ENCODE measurements at places on chromosomes 1 and 21. TPM values are rescaled to one million over a fixed set of nuclear protein-coding genes. Genes with fewer than 3 reads are reported as not detected.

Gene HMGCS2
- 297 TPM for total RNA-seq

Gene GUCA2B
- total RNA-seq, result not detected

- no peak overlapping the region for H3K27ac ChIP-seq
- H3K4me1 ChIP-seq, result no peaks in the 10 kb centered on the region
- H3K27me3 ChIP-seq, result peaks cover 4% of the 10 kb centered on the region
- no peak overlapping the region for H3K4me3 ChIP-seq
Observed at GRCh38 chr1:39642796-39643195, 3.4 kb upstream of the HEYL start.

Gene DDI2
- 72.5 TPM for total RNA-seq

Gene PIK3C2B
- total RNA-seq, result 6.8 TPM

DNA sequence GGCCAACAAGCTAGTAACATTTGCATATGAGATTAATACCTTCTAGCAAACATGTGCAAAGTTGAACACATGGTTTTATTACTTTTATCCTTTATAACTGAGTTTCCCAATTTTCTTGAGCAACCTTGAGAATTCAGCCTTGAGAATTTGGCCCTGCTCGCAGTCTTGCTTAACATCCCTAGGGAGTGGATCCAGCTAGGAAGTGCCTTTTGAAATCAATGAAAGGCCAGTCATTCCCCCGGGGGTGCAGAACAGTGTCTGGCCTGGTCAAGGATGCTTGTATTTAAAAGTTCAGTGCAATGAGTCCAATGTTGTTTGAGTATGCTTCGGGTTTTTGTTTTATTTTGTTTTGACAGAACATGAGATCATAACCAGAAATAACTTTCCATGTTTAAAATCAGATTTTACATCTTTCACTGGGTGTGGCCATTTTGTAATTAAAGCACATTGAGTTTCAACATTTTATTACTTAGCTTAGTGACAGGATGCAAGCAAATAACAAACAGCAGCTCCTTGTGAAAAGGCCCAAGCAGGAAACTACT, 16.7 kb downstream of the PALMD start:
- peaks cover 4% of the 10 kb centered on the region for H3K4me1 ChIP-seq
- H3K36me3 ChIP-seq, result peaks cover 18% of the 10 kb centered on the region
- no peak for DNase-seq
- peak overlapping the region; percentile 48 for H3K27ac ChIP-seq
- H3K27me3 ChIP-seq, result no peaks in the 10 kb centered on the region

DNA sequence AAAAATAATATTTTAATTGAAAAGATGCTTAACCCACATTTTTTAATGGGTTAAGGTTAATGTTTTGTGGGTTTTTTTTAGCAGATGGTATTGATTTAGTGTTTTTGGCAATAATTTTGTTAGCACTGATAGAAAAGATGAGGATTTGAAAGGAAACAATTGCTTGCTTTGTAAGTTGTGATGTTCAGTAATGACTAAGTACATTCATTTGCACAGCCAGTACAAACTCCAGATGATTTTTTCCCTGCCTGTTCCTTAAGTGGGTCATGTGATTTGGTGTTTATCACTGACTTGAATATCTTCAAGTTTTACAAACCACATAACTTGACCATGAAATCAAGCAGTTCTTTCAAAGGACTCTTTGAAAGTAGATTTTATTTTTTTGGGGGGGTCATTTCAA, 15.0 kb downstream of the DISP1 start:
- H3K4me1 ChIP-seq, result no peaks in the 10 kb centered on the region
- DNase-seq, result no peak
- no peaks in the 10 kb centered on the region for H3K36me3 ChIP-seq
- H3K27me3 ChIP-seq, result no peaks in the 10 kb centered on the region
- H3K27ac ChIP-seq, result no peak overlapping the region

GRCh38 chr21:17105932-17106331, 406.9 kb upstream of the CXADR start:
- no peak overlapping the region for H3K27ac ChIP-seq
- no peaks in the 10 kb centered on the region for H3K27me3 ChIP-seq
- no peak for DNase-seq

Gene CYP4Z1
- total RNA-seq, result 0.09 TPM

GRCh38 chr1:10815858-10816195, 19.4 kb upstream of the CASZ1 start:
- H3K4me3 ChIP-seq, result no peak overlapping the region
- no peaks in the 10 kb centered on the region for H3K36me3 ChIP-seq
- no peaks in the 10 kb centered on the region for H3K4me1 ChIP-seq
- no peak for DNase-seq
- no peaks in the 10 kb centered on the region for H3K27me3 ChIP-seq
- no peak overlapping the region for H3K27ac ChIP-seq

- no peak overlapping the region for H3K4me3 ChIP-seq
- no peak overlapping the region for H3K27ac ChIP-seq
Observed at GRCh38 chr1:183967914-183968313, 69.6 kb downstream of the COLGALT2 start.

Gene RNU1-1
- under 0.01 TPM for total RNA-seq

- no peak overlapping the region for H3K4me3 ChIP-seq
- no peaks in the 10 kb centered on the region for H3K36me3 ChIP-seq
- H3K4me1 ChIP-seq, result no peaks in the 10 kb centered on the region
- no peaks in the 10 kb centered on the region for H3K27me3 ChIP-seq
Observed at GRCh38 chr21:32035617-32036016, 162.8 kb downstream of the HUNK start.

Gene LAMB3
- total RNA-seq, result 1.3 TPM

GRCh38 chr1:9782897-9783296, 40.9 kb downstream of the CLSTN1 start:
- no peak overlapping the region for H3K27ac ChIP-seq
- DNase-seq, result no peak
- H3K27me3 ChIP-seq, result no peaks in the 10 kb centered on the region
- no peaks in the 10 kb centered on the region for H3K4me1 ChIP-seq

Gene GPR153
- 5.9 TPM for total RNA-seq

Measured in liver (tissue), 10 donors.